Peyer's patch (tissue), 4 donors: ENCODE measurements at places on chromosomes 16 and 17.

GRCh38 chr17:52271781-52272180, 113.3 kb upstream of the CA10 start:
- no peak for DNase-seq

DNA sequence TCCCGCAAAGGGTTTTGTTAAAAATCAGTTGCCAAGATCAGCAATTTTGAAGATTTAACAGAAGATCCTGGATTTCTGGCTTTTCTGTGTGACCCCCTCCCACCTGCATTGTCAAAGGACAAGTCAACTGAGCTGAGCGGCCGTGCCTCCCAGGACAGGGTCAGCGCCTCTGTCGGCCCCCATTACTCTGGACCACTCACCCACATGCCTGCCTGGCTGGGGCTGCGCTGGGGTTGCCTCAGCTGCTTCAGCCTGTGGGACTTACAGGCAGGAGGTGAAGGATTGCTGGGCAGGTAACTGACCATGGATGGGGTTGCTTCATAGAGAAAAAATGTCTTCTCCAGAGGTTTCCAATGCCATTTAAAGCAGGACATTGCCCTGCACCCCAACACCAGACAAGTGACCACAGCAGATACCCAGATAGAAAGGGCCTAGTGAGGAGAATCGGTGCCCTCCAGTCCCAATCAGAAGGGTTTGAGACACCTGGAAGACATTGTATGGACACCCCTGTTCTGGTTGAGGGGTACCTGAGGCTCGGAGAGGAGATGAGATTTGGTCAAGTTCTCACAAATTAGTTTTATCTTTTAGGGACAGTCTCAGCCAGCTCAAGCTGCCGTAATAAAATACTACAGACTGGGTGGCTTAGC, 52.8 kb downstream of the SNX20 start:
- no peak for DNase-seq

- peak; percentile 89 for DNase-seq
Observed at GRCh38 chr17:35460354-35460851, 11.8 kb upstream of the SLFN13 start.

DNA sequence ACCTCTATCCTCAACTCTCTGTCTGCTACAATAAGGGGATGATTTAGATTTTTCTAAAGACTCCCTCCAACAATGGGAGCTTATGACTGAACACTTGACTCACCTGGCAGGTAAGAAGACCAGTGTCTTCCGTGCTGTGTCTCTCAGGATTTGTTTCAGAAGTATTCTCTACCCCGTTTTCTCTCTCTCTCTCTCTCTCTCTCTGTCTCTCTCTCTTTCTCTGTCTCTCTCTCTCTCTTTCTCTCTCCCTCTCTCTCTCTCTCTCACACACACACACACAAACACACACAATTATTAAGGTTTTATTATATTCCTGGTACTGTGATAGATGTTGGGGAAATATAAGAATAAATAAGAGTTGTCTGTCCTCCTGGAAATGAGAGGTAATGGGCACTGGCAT, 263.9 kb downstream of the TOX3 start:
- no peak for DNase-seq

DNA sequence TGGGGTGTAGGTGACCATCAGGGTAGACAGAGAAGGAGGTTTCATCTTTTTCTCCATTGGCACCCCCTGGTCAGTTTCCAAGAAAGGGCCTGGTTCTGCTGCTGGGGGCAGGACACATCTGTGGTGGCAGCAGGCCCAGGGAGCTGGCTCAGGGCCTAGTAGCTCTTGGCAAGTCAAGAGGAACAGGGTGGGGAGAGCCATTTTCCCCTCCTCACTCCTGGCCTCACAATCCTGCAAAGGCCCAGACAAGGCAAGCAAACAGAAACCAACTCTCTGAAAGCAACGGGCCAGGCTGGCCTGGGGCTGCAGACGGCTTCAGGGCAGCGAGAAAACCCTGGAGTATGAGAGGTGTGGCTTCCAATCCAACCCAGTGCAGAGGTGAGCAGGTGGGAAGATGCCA, 192.9 kb upstream of the DYNLRB2 start:
- no peak for DNase-seq

- no peak for DNase-seq
Observed at GRCh38 chr16:22335668-22336246, 38.5 kb downstream of the POLR3E start.

- DNase-seq = no peak
Observed at GRCh38 chr17:75128694-75129505, 2.6 kb downstream of the NT5C start.

DNA sequence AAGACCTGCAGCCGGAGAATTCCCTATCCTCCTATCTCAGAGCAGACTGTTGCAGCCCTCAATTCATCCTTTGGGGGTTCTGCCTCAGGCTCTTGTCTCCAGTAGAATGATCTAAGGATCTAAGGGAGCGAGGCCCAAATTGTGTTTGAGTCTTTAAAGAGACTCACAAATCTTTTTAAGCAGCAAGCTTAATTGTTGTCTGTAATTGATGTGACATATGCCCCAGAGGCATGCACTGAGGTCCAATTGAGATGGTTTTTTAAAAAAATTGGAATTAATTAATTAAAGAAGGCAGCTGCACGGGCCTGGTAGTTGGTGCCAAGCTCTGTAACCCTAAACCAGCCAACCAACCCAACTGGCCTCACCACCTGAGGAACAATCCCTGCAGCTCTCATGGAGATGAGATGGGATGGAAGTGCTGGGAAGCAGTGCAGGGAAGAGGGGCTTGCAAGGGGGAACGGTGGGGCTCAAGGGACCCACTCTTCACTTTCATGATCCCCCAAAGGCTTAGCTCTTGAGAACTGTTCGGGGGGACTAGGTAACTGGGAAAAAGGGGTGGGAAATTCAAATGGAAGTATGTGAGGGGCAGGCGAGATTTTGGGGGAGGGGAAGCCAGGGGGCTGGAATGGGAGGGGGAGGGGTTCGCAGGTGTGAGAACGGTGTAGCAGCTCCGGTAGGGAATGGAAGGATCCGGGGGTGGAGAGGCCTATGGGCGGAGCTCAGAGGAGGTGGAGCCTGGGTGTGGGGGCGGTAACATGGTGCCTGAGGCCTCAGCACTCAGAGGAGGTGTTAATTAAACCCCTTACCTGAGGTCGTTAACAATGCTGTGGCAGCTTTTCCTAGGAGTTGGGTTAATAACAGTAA, 9.2 kb upstream of the ZNF652 start:
- no peak for DNase-seq

GRCh38 chr17:69764146-69764545, 310.9 kb upstream of the KCNJ16 start:
- DNase-seq = no peak

DNA sequence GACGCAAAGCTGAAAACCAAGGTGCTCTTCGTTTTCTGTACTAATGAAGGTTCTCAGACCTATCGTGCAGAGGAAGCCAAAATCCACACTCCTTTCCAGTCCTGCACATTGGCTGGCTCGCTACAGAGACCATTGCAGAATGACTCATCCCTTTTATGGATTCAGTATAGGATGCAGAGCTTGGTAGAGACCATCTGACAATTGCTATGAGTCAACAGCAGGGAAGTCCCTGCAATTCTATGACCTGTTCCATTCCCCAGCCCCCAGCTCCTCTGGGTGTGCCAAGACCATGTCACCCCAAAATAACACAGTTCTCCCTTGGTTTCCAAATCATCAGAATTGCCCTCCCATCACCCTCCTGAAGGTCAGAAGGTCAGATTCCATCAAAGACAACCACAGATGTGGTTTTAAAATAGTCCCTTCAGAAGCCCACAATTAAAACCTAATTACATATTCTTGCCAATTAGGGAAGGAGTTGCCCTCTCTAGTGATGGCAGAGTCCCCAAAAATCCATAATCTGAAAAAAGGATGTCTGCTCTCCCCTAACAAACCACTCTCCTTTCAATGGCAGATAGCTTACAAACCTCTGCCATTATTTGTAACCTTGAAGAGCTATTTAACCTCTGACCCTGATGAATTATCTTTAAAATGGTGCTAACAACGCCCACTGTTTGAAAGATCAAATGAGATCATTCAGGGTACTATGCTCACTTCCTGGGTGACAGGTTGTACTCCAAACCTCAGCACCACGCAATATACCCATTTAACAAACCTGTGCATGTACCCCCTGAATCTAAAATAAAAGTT, 108.2 kb upstream of the RBBP6 start:
- no peak for DNase-seq

- no peak for DNase-seq
Observed at GRCh38 chr16:56409195-56409594, 16.1 kb downstream of the AMFR start.

DNA sequence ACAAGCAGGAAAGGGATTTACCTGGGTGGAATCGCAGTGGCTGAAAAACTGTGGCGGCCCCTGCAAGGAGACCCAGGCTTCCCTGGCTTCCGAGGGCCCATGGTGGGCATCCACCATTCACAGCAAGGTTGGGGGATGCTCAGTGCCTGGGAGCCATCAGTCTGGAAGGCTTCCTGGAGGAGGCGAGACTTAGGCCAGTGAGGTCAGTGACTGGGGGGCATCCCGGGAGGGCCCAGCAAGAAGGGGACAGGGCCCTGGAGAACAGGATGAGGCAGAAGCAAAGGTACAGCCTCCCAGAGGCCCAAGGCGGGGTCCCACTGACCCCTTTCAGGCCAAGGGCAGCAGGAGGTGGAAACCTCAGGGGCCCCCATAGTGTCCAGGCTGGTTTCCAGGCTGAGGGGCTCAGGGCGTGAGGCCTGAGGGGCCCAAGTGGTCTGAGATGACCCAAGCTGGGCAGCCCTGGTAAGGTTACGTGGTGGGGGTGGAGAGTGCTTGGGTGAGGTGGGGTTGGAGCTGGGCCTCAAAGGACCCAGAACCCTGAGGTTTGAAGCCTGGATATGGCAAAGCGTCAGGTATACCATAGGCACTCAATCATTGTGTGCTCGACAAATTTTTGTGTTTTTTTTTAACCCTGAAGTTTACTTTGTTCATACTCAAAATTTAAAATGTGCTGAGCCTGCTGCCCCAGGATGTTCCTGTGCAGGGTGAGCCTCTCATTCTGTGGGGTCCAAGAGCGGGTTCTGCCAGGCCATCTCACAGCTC, 15.8 kb upstream of the SRRM2 start:
- no peak for DNase-seq

GRCh38 chr17:75881678-75882454, 3.5 kb upstream of the TRIM47 start:
- DNase-seq = no peak

DNA sequence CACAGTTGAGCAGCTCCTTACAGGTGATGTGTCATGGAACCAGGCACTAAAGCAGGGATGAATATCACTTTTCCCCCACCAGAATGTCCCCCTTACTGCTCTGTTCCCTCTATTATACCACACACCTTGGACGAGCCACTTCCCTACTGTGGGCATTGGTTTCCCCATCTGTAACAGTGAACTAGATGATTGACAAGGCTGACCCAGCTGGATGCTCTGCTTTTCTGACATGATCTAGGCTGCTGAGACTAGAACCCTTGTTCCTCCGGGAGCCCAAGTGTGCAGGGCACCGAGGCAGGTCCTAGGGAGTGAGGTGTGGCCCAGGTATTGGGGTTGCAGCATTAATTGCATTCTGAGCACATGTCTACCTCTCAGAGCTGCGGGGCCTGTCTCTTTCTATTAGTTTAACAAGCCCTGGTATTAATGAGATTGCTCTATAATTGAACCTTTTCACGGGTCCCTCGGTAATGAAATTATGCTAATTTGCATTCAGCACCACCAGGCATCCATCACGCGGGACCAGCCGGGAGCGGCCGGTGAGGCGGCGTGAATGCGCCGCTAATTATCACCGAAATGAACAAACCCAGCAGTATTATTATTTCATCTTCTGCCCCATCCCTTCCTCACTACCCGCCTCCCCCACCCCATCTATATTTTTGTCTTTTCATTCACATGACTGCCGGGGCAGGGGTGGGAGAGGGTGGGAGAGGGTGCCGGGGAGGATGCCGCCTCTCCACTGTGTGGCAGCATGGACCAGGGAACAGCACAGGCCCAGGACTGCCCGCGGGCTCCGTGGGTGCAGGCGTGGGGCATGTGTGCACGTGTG, 121.1 kb downstream of the CYLD start:
- no peak for DNase-seq

DNA sequence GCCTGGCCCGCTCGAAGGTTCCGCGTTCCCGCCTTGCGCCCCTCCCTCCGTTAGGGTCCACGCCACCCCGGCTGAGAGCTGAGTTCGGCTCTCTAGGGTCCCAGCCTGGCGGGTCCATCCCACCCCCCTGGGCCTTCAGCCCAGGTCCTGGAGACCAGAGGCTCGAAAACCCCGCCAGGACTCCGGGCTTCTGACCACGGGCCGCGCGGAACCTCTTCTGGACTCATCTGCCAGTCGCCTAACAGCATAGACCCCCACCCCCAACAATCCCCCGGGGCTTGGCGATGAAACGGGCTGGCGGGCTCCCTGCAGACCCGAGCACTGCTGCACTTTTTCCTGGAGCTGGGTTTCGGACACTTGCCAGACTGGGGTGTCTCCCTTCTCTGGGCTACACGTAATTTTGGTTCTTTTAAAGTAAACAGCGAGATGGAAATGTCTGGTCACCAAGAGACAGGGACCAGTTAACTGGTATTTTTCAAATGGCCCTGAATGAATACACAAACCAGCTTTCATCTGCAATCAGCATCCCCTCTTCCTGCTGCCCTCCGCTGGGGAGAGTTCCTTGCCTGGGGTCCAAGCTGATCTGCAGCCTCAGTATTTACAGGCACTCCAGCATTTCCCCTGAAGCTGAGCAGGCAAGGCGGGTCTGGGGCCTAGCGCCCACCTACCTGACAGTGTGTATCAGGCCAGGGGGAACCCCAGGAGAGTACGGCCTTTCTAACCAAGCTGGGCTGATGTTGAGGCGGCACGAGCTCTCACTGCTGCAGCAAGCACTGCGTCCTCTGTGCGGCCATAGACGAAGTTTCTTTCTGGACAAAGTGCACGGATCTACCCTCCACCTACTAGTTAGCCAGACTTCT, 639 bp upstream of the TRIM65 start:
- DNase-seq = peak; percentile 60

DNA sequence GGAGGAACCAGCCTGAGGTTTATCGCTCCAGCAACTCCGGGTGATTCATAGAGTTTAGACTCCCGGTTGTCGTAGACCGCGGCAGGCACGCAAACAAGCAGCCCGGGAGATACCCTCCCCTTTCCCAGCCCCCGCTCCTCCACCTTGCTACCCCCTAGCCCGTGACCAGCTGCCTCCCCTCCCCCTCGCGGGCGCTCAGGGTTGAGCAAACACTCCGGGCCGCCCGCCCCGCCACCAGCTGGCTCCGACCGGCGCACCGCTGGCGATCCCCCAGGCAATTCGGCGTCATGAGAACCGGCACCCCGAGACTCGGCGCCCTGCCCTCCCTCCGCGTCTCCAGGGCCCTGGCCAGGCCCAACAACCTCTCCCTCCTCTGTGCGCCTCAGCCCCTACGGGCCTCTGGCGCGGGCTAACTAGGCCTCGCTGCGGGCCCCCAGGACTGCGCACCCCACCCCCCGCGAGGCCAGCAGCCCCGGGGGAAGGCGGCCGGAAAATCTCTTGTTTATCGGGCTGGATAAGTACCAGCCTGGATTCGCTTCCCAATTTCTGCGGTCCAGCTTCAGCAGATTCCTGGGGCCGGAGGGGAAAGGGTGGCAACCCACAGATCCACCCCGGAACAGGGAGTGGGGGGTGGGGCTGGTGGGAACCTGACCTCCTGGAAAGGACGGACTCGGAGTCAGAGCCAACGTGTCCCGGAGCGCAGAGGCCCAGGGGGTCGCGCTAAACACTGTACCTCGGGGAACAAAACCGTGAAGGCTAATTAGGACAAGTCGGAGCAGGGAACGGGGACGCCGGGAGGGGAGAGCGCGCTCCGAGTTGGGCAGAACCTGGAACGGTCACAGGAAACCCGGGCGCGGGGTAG, 951 bp upstream of the GPRC5C start:
- peak; percentile 89 for DNase-seq

GRCh38 chr17:9414471-9414870, 161.1 kb downstream of the STX8 start:
- DNase-seq = peak; percentile 52

GRCh38 chr16:1244881-1245280, 4.4 kb downstream of the TPSAB1 start:
- DNase-seq = no peak

GRCh38 chr17:2734939-2735338, 14.5 kb downstream of the CCDC92B start:
- no peak for DNase-seq
